ENCODE measurements at places on chromosomes 11 and 22.
A peak's percentile ranks its signal among the peaks of the same experiment; 100 is the strongest.

DNA sequence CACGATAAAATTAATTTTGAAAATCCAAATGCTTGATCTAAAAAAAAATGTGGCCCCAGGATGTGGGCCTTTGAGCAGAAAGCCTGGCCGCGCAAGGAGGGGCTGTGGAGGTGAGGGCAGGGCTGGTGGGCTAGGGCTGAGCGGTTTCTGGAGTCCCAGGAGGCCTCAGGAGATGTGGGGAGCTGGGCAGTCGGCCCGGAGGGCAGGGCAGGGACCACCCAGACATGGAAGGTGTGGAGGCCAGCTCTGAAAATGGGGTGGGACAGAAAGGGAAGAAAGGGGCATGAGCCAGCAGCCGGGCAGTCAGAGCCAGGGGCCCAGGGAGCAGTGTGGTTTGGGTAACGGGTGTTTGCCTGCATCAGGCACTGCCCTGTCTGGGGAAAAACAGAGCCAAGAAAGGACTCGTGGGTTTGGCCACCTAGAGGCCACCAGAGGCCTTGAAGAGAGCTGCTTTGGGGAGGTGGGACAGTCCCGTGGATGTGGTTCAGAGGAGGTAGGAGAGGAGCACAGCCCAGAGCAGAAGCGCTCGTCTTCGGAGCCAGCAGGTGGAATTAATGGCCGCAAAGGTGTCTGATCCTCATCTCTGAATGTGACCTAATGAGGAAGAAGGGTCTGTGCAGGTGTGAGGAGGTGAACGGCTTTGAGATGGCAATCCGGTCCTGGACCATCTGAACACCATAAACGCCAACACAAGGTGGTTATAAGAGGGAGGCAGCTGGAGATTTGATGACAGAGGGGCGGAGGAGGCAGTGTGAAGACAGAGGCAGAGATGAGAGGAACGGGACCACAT is 50.2 kb downstream of the IGF2 start:
- no peak for DNase-seq

DNA sequence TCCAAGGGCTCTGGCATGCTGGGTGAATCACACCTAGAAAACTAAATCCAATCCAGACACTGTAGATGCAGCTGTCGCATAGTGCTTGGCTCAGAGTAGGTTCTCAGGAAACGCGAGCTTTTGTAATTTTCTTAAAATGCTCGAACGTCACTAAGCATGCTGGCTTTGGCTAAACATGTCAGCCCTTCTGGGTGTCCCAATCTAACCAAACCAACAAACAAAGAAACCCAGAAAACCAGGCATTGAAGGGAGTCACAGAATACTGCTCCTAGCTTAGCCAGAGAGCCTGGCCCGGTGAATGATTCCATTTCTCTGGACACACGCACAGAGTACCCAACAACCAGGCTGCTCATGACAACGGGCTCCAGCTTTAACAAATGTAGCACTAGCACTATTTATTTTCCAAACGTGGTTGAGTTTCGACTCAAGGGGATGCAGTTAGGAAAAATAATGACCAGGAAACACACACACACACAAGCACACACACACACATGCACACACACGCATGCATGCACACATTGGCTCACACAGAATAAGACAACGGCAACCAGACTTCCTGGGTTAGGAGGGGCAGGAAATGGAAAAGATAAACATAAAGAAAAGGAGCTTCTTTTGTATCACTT is 492.6 kb downstream of the MIAT start:
- no peak for DNase-seq

- DNase-seq: no peak
These were observed 11.8 kb downstream of the SWAP70 start for GRCh38 chr11:9675691-9676090.

DNA sequence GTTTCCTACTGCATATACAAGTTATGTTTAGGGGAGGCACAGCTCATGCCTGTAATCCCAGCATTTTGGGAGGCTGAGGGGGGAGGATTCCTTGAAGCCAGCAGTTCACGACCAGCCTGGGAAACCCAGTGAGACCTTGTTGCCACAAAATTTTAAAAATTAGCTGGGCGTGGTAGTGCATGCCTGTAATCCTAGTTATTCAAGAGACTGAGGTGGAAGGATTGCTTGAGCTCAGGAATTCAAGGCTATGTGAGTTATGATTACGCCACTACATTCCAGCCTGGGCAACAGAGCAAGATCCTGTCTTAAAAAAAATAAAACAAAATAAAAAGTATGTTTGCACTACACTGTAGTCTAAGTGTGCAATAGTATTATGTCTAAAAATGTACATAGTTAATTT is 108.8 kb upstream of the TEAD1 start:
- DNase-seq: no peak

GRCh38 chr22:41030891-41031290 is 61.5 kb upstream of the EP300 start:
- no peak for DNase-seq

GRCh38 chr11:24496736-24497725 is at the start of gene LUZP2:
Gene LUZP2 (plus strand): TSS chr11:24497053.
- peak; percentile 15 for DNase-seq

GRCh38 chr11:2378527-2379210 is 1.6 kb downstream of the CD81 start:
- DNase-seq: no peak

DNA sequence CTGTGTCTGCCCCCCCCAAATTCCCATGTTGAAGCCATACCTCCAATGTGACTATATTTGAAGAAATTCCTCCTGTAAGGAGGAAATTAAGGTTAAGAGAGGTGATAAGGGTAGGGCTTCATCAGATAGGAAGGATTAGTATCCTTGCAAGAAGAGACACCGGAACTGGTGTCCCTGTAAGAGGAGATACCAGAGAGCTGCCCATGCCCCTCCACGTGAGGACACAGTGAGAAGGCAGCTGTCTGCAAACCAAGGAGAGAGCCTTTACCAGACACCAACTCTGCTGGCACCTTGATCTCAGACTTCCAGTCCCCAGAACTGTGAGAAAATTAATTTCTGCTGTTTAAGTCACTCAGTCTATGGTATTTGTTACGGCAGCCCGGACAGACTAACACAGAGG is 109.3 kb downstream of the ARFGAP2 start:
- no peak for DNase-seq

- no peak for DNase-seq
These were observed 1196.2 kb upstream of the TENM4 start for GRCh38 chr11:80636999-80637398.

DNA sequence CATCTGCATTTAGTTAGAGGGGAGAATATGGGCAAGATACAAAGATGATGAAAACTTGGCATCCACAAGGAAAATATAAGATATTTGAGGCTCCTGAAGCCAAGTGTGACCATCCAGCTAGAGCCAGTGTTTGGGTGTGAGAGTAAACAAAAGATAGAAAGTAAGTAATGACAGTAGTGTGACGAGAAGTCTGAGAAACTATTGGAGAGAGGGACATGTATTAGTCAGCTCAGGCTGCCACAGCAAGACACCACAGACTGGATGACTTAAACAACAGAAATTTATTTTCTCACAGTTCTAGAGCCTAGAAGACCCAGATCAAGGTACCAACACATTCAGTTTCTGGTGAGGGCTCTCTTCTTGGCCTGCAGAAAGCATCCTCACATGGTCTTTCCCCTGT is 6.4 kb upstream of the CCKBR start:
- no peak for DNase-seq

- no peak for DNase-seq
These were observed 40.6 kb downstream of the MUC6 start for GRCh38 chr11:995752-996420.

DNA sequence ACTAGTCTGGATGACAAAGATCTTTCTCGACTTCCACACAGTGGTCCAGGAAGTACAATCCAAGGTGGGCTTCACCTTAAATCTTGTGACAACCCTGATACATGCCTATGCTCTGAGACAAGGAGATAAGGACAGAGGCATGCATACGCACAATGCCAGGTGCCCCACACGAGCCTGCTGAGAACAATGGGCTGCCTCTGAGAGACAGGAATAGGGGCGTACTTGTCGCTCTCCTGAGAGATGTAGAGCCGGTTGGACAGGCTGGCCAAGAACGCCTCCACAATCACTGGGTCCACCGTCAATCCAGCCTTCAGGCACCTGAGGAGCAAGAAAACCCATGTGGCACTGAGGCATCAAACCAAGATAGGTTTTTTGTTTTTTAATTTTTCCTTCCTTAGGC is 25.5 kb downstream of the SERPIND1 start:
- DNase-seq: no peak
